ENCODE measurements at places on chromosomes 7 and 10.

DNA sequence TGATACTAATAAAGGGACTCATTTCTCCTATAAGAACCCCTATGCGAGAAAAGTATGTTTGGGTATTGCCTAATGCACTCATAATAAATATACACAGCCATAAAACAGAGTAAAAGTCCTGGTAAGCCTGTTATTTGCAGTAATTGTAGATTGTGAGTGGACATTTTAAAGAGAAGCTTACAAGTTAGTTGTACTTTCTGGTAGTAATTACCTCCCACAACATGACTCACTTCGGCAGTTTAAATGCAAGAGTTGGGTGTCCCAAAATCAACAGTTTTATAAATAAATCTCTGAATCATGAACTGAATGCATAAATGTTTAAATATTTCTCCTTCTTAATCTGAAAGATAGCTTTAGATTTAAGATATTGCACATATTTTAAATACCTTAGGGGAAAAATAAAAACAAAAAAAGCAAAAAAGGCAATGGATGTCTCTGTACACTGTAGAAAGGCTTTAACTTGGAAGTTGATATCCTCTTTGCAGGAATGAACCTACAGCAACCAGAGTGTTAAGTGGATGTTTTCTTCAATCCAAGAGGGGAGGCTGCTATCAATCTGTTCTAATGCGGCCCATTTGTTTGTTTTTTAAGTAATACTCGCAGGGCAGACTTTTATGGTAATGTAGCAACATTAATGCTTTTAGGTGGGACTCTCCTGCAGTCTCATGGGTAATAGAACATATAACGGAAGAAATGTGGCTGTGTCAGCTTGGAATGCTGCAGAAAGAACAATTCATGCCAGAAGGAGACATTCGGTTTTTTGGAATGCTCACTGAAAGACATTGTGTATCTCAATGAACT, 57.3 kb upstream of the ZEB1 start:
- DNase-seq = no peak

- no peak for DNase-seq
Measured at GRCh38 chr10:6649903-6650302, 69.8 kb upstream of the PRKCQ start.

DNA sequence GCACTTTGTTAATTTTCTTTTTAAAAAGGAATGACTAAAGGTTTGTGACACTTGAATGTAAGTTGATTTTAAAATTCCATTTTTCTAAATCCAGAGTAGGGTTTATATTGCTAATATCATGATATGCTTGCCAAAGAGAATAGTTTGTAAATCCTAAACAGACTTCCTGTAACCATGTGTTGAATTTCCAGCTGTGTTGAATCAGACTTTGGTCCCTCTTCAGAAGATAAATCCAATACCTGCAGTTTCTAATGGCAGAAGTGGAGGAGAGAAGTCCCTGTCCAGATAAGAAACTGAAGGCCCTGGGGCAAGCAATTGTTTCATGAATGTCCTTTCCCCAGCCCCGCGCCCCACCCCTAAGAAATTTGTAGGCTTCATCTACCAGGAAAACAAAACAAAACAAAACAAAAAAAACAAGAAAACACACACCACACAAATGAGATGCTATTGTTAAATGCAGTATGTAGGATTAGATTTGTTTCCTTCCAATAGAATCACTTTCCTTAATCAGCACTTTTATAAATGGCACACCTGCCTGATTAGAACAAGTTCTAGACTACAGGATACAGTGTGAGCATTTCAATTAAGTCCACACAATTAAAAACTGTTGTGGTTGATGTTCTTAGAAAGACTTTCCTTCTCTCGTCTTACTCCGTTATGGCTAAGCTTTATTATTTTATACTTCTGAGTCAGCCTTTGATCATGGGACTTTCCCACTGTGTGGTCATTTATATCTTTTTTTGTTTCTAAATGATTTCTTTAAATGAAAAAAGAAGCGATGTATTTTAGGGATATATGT, 122.8 kb downstream of the KAT6B start:
- DNase-seq = no peak

- DNase-seq = no peak
Measured at GRCh38 chr10:29304264-29304994, 15.6 kb downstream of the LYZL1 start.

- no peak for DNase-seq
Measured at GRCh38 chr10:4280461-4281189, 495.6 kb upstream of the KLF6 start.

- no peak for DNase-seq
Measured at GRCh38 chr7:6495597-6496262, 48.0 kb upstream of the DAGLB start.

DNA sequence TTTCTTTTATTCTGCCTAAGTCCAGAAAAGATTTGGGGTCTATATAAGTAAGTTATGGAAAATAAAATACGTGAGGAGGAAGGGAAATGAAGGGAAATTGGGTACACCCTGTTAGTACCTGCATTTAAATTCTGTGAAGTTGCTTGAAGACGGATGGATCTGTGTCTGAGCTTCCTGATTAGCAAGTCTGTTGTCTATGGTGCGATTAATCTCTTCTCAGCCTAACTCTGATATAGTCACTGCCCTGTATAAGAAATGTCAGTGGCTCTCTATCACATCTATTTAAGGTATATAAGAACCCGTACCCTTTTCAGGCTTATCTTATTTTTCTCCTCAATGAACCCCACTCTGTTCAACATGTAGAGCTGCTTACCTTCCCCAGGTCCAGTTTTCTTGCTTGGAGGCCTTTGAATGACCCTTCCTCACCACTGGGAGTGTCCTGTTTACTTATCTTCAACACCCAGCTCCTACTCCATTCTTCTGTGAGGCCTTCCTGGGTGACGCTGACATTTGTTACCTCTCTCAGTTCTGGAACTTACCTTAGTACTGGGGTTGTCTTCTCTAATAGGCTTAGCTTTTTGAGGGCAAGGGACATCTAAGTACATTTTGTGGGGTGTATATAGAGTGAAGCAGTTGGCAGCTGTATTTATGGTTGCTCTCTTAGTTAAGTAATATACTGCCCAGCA, 149.6 kb upstream of the PRPS1L1 start:
- no peak for DNase-seq

- DNase-seq = no peak
Measured at GRCh38 chr10:115606741-115607140, 513.6 kb downstream of the ATRNL1 start.
